NCI-H2081 treated with DMSO at 0.1 percent for 48 hours (cell line): ENCODE measurements at places on chromosomes 6 and 20.

DNA sequence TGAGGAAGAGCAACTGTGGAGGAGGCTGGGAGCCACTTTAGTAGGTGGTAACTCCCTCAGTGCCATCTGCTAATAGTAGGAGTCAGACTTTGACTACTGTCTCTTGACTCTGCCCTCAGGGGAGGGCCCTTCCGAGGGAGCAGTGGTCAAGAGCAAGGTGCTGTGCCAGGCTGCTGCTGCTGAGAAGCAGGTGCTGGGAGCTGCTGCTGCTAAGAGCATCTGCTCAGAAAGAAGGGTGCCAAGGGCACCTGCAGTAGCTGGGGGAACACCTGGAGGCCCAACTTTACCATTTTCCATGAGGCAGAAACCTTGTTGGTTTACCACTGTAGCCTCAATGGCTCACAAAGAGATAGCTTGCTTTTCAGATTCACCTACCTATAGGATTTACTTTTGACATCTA, 18.5 kb downstream of the GGTLC1 start:
- DNase-seq = no peak

- no peak for DNase-seq
These were observed 267.6 kb upstream of the ID4 start for GRCh38 chr6:19569563-19569962.

DNA sequence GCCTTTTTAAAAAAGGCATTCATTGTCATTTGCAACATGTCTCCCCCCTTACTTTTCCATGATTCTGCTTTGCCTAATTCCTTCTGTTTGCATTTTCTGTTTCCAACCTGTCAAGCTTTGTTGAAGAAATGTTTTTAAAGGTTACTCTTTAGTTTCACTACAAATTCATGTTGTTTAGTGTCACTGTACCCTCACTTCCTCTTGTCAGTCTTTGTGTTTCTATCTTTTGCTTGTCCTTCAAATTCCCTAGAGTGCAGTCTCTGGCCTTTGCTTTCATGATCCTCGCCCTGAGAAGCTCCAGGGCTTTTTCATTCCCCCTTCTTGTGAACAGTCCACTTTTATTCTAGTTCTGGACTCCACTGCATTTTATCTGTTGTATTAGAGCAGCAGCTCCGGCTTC, 90.6 kb downstream of the MAP3K4 start:
- no peak for DNase-seq

DNA sequence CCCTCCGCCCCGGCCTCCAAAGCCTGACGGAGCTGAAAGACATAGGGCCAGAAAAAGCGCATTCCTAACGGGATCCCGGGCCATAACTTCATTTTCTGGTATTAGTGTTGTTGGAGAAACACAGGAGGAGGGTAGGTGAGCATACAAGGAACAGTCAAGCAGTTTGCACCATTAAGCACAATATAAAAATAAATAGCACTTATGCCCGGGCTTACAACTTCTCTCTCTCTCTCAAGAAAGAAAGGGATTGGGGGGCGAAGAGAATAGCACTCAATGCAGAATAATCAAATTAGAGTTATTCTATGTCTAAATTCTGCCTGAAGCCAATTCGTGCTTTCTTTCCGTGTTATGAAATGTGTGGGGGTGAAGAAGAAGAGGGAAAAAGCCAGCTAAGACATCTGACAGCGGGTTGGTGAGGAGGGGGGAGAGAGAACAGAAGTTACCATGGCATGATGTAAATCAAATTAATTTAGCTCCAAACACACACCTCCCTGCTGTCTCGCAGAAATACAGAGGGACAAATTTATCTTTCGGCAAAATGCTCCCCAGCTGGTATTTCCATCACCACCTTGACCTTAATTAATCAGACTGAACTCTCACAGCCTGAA, 508 bp upstream of the METTL24 start:
- no peak for DNase-seq

- DNase-seq = no peak
These were observed 17.4 kb downstream of the PRPH2 start for GRCh38 chr6:42704937-42705374.

- DNase-seq = no peak
These were observed 12.4 kb downstream of the PSMF1 start for GRCh38 chr20:1130847-1131246.

GRCh38 chr6:162395181-162395580, 332.4 kb downstream of the PRKN start:
- no peak for DNase-seq

GRCh38 chr6:141326426-141326825, 806.3 kb upstream of the GJE1 start:
- no peak for DNase-seq

- DNase-seq = no peak
These were observed 21.2 kb upstream of the SLC22A2 start for GRCh38 chr6:160279850-160280249.

GRCh38 chr6:126374372-126374771, 34.5 kb downstream of the CENPW start:
- no peak for DNase-seq

DNA sequence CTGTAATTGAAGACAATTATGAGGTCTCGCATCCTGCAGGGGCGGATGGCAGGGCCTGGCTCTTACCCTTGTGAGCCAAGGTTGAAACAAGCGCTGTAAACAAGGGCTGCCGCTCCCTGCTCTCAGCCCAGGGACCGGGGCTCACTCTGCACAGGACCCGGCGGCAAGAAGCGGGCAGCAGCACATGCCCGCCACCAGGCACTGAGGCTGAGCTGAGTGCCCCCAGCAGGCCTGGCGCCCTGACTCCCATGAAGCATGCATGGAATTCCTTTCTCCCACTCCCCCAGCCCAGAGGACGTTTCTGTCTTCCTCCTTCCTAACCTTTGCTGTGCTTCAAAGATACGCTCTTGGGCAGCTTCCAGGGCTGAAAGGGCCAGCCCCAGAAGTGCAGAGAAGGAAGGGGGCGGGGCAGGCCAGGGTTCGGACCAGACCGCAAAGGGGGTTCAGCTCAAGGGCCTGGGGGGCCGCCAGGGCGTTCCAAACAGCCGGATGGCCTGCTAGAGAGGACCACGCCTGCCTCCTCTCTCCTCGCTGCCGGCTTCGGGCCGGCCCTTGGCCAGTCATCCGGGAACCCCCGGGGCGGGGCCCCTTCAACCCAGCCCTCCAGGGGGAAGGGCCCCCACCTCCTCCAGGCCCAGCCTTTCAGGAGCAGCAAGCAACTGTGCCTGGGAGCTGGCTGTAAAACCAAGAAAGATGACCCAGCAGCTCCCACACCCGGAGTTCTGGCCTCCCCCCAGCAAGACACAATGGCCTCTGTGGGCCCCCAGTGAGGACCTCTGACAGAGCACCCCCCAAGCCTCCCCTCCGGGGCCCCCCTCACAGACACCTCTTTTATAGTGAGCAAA, 109.9 kb downstream of the NOL4L start:
- no peak for DNase-seq

DNA sequence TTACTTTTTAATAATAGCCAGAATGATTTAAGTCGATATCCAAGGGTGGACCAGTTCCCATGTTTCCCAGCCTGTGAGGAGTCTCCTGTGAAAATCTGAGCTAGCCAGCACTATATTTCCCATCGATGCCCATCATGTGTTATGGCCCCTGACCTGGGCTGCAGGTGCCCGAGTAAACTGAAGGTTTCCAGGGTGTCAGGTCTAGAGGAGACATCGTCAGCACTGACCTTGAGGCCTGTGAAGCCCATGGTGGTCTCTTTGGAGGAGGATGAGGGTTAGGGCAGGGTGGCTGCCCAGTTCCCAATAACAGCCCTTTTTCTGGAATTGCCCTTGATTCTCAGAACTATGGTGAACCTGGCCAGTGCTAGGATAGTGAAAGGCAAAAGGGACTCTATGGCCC, 63.0 kb upstream of the TOP1 start:
- DNase-seq = no peak

GRCh38 chr6:42113936-42114636, 28.3 kb downstream of the C6orf132 start:
- no peak for DNase-seq

- DNase-seq = no peak
These were observed 1.8 kb upstream of the SAMD5 start for GRCh38 chr6:147506704-147507114.

DNA sequence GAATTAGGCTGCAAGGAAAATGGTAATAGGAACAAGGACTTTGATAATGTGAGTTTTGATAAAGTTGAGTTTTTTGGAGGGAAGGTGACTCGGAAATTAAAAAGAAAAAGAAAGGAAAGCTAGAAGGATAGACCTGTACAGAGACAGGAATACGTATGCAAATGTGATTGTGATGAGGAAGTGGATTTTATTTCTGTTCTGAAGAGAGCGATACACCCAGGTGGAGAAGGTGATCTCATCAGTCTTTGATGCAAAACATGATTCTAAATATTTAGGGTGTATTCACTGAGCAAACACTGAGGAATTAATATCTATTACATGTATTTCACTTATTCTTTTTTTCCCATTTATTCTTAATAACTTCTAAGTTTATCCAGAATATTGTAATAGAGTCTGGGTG, 9.2 kb upstream of the PLEKHG1 start:
- DNase-seq = no peak

DNA sequence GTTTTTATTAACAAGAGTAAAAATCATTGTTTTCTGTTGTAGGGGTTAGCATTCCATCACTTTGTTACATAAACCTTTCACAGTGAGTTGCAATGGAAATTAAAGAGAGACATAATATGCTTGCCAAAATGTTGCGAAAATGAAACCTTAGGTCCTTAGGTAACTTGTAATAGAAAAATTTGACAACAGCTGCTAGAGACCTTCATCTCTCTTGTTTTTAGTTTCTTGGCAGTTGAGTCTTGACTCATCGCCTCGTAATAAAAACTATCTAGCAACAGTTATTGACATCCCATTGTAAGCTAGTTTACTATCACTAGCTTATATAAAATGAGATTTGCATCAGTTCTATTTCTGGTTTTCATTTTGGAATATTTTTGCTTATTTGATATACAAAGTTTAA, 179.0 kb upstream of the MMS22L start:
- no peak for DNase-seq

- no peak for DNase-seq
These were observed 29.5 kb downstream of the TSHZ2 start for GRCh38 chr20:53001498-53002301.

DNA sequence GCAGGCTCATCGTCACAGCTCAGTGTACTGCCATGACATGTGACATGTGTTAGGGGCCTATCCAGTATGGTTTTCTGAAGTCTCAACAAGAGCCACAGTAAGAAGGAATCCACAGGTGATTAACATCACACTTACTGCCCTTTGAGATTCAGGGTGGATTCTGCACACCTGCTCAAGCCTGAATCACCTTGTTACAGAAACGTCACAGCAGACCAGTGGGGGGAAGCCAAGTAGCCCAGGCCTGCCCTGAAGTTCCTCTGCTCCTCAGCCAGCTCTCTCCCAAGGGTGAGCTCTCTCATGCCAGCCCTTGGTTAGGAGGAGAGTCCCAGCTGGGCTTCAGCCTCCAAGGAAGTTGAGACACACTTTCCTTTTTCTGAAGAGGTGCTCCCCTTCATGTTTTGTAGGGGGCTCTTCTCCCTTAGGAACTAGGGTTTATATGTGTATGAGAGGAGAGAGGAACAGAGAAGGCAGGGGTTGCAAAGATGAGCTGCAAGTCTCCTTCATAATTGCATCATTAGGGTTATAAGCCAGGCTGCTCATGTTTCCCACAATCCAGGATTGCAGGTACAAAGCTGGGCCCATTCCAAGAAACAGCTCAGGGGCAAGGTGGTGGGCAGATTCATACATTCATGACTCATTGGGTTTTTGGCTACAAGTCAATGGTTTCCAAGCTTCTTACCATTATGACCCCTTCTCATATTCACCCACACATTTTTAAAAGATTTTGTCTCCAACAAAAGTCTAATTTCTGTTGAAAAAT, 11.6 kb downstream of the GSS start:
- no peak for DNase-seq

- no peak for DNase-seq
These were observed 196.0 kb downstream of the MAFB start for GRCh38 chr20:40493071-40493470.

GRCh38 chr6:1901556-1901955, 291.8 kb downstream of the FOXC1 start:
- DNase-seq = no peak

DNA sequence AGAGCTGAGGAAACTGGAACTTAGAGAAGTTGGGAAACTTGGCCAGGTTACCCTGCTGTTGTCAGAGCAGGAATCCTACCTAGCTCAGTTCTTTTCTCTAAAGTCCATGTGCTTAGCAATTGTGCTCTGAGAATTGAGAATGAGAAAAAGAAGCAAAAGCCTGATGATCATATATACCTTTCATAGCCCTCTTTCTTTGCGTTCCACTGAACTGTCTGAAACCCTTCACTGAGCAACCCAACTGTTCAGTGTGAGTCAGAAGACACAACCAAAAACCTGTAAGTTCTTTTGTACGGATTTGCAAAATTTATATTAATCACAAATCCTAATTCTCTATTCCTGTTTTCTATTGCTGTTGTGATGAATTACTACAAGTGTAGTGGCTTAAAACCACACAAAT, 80.6 kb downstream of the PHF3 start:
- no peak for DNase-seq

- DNase-seq = no peak
These were observed 103.5 kb downstream of the ATXN1 start for GRCh38 chr6:16657768-16658167.

DNA sequence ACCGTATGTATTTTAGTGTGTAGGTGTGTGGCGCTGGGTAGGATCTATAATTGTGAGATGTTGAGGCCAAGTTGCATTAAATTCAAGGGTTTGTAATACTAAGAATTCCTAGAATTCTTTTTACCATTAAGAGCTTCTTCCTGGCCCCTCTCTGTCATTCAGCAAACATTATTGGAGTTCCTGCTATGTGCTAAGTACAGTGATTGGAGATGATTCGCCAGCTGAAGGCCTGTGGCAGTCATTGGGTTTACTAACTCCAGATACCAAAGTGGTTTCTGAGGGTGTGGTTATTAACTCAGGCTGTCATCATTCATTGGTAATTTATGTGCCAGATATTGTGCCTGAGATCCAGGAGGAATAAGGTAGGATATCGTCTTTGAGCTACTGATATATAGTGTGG, 167.1 kb downstream of the LAMA2 start:
- no peak for DNase-seq

- DNase-seq = no peak
These were observed at the start of gene ETV7 for GRCh38 chr6:36387440-36388303. Gene ETV7 (minus strand): TSS chr6:36387669. CDS start chr6:36387541, 128 bp downstream.

GRCh38 chr20:62168061-62168460, 14.8 kb upstream of the MTG2 start:
- no peak for DNase-seq

- DNase-seq = no peak
These were observed 2.2 kb upstream of the STXBP5 start for GRCh38 chr6:147201885-147202515.

DNA sequence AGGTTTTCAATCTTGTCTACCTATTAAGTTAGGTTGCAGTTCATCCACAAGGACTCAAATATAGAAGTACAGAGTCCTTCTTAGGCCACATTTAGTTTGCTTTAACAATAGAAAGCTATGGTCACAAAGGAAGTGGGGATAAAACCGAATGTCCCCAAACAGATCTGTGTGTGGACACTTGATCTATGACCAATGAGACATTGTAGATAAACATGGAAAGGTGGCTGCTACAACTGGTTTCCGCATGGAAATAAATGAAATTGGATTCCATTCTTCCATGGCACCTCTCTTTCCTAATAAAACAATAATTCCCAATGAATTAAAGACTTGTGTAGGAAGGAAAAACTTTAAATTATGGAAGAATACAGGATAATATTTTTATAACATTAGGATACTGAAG, 20.4 kb upstream of the DOK5 start:
- no peak for DNase-seq

- DNase-seq = no peak
These were observed 7.8 kb downstream of the PTGIS start for GRCh38 chr20:49560186-49560585.

- no peak for DNase-seq
These were observed 43.3 kb upstream of the MYB start for GRCh38 chr6:135137826-135138225.
